SIG-M5 (cell line): ENCODE measurements at places on chromosomes 7 and 10.

GRCh38 chr7:26378016-26378415 is 86.4 kb downstream of the SNX10 start:
- DNase-seq: no peak

GRCh38 chr10:104231784-104232612 is at the start of gene CFAP43:
Gene CFAP43 (minus strand): TSS chr10:104232364. CDS start chr10:104232246, 118 bp downstream.
- DNase-seq: peak; percentile 56

DNA sequence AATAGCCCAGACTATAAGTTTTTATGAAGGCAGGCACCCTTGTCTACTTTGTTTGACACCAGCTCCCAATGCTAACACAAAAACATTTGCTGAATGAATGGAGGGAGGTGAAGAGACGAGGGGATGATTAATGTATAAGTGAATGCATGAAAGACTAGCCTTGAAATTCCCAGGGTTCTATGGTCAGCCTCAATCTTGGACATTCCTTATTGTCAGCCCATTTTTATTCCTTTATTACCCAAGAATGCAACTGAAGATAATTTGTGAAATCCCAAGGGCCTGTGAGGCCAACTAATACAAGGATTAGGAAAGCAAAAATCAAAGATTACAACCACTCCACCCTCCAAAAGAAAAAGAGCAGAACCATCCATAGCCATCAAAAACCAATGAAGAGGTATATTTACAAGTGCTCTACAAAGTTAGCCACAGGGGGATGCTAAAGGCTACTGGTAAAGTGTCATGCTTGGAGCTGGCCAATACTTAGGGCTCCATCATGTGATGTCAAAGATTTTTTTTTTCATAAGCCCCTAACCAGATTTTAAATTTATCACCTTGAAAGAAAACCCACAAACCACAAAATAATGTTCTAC is 40.0 kb upstream of the ASAH2 start:
- no peak for DNase-seq

DNA sequence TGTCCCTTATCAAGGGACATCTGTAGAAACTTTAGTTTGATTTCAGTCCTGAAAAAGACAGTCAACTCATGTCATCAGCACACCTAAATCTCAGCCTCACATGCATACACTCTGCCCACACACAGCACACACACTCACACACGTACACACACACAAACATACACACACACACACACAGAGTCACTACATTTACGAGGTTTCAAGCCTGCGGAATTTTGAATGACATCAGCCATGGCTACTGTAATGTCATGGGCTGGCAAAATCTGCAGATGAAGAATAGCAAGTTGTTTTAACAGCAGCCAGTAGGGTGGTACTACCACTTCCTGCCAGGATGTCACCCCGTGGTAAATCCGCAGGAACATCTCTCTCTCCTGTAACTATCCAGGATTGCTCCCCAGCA is 37.1 kb upstream of the EZH2 start:
- DNase-seq: no peak

- DNase-seq: no peak
Observed at GRCh38 chr10:17445400-17445998, 8.9 kb downstream of the ST8SIA6 start.

DNA sequence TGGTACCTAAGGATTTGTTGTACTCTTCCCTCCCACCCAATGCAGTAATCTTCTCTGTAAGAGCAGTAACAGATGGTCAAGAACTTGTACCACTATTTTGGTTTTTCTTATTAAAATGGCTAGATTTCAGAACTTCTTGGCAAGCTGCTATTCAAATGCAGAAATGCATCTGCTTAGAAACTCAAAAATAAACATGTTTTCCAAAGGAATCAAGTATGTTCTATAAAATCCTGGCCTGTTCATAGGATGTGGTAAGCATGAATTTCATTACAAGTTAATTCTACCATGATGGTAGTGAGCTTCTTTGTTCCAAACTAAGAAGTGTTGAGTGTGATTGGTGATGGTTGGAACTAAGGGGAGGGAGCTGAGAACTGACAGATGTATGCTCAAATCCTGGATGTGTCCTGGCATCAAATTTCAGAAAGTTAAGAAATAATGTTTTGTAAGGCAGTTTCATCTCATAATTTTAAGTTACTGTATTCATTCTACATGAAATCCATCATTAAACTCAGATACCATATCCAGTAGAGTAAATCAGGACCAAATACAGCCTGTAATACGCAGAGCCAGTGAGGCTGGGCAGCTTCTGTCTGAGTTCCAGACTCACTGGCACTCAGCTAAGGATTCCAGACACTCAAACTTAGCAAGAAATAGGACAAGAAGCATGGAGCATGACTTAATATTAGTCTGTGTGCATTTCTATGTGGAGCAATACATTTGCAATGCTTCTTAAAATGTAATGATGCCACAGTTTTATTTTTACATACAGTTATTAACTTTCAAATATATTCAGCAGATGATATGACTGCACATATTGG is 119.6 kb downstream of the TES start:
- DNase-seq: no peak

- no peak for DNase-seq
Observed at GRCh38 chr7:52088008-52088901, 771.6 kb upstream of the COBL start.

DNA sequence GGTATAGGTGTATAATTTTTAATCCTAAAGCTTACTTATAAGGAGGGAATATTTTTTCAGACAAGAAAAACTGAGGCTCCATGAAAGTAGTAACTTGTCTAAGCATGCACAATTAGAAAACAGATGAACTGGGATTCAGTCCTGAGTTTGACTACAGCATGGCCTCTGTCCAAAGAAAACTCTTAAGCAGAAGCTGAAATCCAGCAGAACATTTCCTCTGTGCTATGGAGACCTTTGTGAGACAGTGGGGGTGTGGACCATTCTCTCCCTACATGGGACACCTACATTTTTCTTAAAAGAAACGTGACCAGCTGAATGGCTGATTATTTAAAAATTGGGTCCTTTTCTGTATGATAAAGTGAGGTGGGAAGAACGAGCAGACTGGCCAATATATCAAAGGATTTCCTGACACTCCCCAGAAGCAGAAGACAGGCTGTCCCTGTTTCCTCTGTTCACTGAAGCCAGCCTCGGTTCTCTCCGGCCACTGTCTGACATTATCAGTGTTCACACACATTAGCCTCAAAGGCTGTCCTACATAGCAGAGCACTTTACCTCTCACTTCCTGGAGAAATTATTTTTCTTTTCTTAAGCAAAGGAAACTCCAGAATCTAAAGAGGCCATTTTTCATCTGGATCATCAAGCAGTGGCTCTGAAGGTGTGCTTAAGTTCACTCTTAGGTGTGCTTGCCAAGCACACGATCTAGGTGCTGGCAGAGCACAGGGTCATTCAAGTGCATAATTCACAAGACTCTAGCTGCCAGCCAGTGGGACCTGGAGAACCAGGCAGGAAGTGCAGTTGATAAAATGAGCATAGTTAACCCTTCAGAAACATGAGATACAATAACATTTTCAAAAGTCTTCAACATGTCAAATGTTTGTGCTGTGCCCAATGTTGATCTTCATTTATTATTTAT is 40.4 kb upstream of the KIAA1217 start:
- DNase-seq: no peak

- no peak for DNase-seq
Observed at GRCh38 chr10:57694956-57695608, 572.6 kb downstream of the IPMK start.

DNA sequence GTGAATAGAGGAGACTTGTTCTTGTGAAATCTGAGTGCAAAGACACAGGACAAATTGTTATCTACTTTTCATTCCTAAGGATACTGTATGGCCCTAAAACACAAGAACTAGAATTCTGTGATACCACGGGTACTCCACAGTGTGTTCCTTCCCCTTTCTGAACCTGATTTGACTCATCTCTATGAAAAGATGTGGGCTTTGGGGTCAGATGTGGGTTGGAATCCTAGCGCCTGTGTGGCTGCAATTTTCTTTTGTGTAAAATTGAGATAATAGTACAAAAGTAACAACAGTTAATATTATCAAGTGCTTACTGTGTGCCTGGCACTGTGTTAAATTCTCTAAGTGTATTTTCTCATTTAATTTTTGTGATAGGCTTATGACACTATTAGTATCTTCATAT is 8.1 kb downstream of the SRGN start:
- DNase-seq: no peak

DNA sequence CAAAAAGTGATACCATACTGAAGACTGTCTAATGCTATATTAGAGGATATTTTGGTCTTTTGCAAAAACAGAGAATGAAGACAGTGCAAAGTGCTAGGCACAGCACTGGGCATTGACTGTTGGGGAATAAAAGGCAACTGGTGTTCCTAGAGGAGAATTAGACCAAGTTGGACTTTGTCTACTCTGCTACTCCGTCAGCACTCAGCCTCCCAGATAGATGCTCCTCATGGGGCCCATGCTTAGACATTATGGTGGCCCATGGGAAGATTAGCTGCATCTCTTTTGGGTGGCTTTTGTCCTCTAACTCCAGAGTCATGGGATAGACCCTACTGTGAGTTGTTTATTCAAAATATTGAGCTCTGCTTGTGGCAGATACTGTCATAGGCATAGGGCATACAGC is 113.5 kb downstream of the RBM20 start:
- no peak for DNase-seq

GRCh38 chr7:94656925-94657731 is 1.2 kb upstream of the SGCE start:
- DNase-seq: no peak

DNA sequence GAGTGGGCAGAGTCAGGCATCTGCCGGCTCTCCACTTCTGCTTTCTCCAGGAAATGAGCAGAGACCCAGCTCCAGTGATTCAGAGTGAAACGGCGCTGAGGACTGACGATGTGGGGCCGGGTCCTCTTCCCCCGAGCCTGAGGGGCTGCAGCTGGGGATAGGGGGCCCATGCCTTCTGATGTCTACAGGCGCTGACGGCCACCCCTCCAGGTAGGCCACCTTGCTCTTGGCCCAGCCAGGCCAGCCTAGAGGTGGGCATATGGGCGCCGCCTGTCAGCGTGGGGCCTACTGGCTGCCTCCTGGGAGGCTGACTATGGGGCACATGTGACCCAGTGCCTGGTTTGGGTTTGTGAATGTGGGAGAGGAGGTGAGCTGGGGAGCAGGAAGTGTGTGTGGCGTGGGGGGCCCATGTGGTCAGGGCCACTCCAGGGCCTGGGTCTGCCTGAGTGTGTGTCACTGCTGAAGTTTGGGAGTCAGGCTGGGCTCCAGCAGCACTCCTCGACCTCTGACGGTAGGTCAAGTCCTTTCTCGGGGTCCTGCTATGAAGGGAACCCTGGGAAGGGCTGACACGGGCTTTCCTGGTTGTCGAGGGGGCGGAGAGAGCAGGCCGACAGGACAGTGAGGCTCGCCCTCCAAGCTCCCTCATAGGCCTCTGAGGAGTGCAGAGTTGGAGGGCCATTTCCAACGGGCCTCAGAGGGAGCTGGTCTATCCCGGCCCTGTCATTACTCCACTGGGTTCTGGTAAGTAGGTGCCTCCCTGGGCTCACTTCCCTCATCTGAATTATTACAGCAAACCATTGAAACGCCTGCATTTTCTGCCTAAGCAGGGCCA is at the start of gene WDFY4:
TSS of gene WDFY4 (plus strand) at position 82 of the 832 bp plus-strand sequence. CDS start 24,860 bp downstream, outside the sequence.
- DNase-seq: peak; percentile 6

- DNase-seq: no peak
Observed at GRCh38 chr10:120588311-120588710, 131.3 kb downstream of the PLPP4 start.

DNA sequence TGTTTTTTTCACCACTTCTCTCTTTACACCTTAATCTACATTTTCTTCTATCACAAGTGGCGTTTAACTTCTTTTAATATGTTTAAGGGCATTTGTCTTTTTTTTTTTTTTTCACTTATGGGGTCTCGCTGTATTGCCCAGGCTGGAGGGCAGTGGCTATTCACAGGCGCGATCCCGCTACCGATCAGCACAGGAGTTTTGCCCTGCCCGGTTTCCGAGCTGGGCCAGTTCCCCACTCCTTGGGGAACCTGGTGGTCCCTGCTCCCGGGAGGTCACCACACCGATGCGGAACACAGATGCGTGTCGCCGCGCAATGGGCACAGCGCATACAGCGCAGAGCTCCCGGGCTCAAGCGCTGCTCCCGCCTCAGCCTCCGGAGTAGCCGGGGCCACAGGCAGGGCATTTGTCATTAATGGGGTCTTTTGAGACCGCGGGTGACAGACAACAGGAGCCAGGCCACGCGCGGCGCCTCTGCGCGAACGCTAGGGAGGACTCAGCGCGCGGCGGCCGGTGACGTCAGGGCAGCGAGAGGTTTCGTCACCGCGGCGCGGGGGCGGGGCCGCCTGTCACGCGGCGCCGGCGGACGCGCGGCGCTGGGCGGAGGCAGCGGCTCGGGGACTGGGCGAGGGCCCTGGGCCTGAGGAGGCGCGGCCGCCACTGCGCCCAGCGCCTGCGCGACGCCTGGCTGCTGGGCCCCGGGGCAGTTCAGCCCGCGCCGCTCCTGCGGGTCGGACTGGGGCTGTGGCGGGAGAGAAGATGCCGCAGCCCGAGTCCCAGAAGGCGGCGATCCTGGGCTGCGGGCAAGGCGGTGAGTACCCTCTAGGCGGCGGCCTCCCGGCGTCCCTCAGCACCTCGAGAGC is at the start of gene GALNT11:
TSS of gene GALNT11 (plus strand) at position 598 of the 860 bp plus-strand sequence. CDS start 68,554 bp downstream, outside the sequence.
- no peak for DNase-seq

GRCh38 chr10:86104156-86104555 is 262.4 kb downstream of the GRID1 start:
- DNase-seq: no peak

DNA sequence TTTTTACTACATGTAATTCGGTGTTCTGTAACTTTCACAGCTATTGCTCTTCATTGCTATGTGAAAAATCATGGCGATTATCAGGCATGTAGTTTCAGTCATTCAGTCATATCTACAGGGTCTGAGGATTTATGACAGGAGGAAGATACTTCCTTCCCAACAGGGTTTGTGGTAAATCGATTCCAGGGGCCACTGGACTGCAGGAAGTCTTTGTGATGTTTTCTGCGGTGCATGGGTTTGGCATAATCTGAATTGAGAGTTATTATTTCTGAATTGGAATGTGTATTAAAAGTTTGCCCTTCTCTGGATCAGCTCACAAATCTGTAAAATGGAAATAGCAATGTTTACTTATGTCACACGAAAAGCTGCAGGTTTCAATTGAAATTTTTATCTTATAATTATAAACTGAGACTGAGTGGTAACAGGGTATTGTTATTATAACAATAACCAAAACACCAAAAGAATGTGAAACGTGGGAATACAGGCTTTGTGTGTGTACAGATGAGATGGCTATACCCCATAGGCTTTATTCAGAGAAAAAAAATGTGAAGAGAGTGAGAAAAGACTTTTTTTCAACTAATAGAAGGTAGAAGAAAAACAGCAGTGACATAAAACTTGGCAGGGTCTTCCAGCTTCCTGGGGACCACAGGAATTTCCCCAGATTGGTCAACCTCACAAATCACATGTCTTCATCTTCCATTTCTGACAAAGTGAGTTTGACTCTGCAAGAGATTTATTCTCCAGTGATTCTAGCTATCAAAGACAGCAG is 307.7 kb upstream of the NFE2L3 start:
- DNase-seq: no peak

DNA sequence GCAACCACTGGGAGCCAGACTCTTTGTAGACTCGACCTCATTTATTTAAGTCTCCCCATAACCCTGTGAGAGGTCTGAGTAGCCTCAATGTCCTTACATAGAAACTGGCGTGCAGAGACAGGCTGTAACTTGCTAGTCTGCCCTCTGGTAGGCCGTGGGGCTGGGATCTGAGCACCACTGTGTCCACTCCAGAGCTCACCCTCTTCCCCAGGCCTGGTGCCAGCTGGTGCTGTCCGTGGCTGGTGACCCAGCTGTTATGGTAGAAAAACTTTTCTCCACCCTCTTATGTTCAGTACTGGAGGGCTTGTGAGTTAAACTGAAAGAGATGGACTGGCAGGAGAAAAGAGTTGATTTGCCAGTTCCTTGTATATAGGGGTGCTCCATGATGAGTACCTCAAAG is 41.9 kb downstream of the ADAMTS14 start:
- DNase-seq: no peak

GRCh38 chr10:4671451-4672145 is 154.4 kb upstream of the AKR1E2 start:
- no peak for DNase-seq
